ENCODE measurements at places on chromosomes 13 and 19. TPM values are rescaled to one million over a fixed set of nuclear protein-coding genes. Genes with fewer than 3 reads are reported as not detected.

ZNF256 gene
- 10.8 TPM for polyA plus RNA-seq

- DNase-seq, result no peak
Measured at GRCh38 chr13:32669030-32669646, 82.9 kb downstream of the PDS5B start.

RAB8A gene
- 93.5 TPM for polyA plus RNA-seq

DNA sequence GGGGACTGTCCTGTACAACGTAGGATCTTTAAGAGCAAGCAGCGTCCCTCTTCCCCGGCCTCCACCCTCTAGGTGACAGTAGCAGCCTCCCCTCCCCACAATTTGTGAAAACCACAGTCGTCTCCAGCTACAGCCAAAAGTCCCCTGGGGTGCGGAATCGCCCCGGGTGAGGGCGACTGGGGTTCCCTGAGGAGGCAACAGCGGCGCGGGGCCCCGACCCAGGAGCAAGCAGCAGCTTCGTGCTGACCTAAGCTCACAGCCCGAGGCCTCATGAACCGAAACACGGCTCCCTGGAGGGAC is 322 bp downstream of the ZNF558 start:
- DNase-seq, result no peak

- DNase-seq, result no peak
Measured at GRCh38 chr19:23314505-23315251, 64.5 kb upstream of the ZNF724 start.

SIGLEC12 gene
- polyA plus RNA-seq, result 0.14 TPM

All from left renal pelvis (tissue), 4 donors.